ENCODE measurements at places on chromosomes 3 and 15. TPM values are rescaled to one million over a fixed set of nuclear protein-coding genes. Genes with fewer than 3 reads are reported as not detected.

NME9 gene
- polyA plus RNA-seq, result 2.0 TPM

GRCh38 chr3:100205171-100205570 is 55.6 kb upstream of the TBC1D23 start:
- no peak for DNase-seq

RCCD1 gene
- polyA plus RNA-seq, result 16.0 TPM

ITPKA gene
- polyA plus RNA-seq, result 0.42 TPM

LYZL4 gene
- polyA plus RNA-seq, result not detected

GOLGA6D gene
- polyA plus RNA-seq, result not detected

GRCh38 chr3:113719758-113720157 is 23.3 kb upstream of the USF3 start:
- no peak for DNase-seq

GPR62 gene
- 0.36 TPM for polyA plus RNA-seq

SNX22 gene
- 0.83 TPM for polyA plus RNA-seq

GRCh38 chr15:53525894-53526293 is 233.6 kb downstream of the WDR72 start:
- DNase-seq, result no peak

SEMA7A gene
- 5.9 TPM for polyA plus RNA-seq

PRR23E gene
- not detected for polyA plus RNA-seq

- no peak for DNase-seq
Observed at GRCh38 chr3:76352511-76353284, 567.3 kb upstream of the ZNF717 start.

UBR1 gene
- polyA plus RNA-seq, result 22.9 TPM

GRCh38 chr15:79035111-79035601 is 55.4 kb downstream of the RASGRF1 start:
- no peak for DNase-seq

DNA sequence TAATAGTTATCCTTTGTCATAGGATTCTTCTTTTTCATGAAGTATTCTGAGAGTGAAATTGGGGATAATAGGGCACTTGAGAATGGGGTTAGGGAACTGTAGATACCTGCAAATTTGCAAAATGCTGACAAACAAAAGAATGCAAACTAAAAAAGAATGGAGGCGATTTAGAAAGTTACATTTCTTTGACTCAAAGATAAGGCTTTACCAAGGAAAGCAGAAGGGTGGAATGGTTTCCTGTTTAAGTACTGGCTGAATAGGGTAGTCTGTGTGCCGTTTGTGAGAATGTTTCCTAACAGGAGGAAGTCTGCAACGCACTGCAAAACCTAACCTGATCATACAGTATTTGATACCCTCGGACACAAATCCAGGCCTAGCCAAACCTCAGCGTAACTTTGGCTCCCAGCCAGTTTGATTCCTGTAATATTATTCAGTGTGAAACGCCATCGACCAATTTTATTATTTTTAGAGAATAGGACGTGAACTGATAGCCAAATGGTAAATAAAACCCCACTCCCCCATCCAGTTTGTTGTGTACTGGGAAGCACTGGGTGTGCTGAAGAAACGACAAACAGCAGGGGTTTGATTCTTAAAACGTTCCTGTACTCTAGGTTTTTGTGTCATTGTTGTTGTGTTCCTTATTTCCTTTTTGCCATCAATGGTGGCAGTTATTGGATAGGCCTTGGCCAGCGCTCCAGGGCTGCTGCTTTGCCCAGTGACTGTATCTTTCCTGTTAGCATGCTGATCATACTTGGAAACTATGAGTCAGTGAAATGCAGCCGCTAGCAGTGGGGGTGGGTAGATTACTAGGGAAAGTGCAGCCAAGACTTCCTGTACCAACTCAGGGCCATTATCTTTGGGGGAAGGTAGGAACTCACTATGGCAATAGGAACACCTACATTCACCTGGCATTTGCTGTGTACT is 148.0 kb upstream of the TBL1XR1 start:
- DNase-seq, result no peak

ARRDC4 gene
- 37.8 TPM for polyA plus RNA-seq

RBP2 gene
- polyA plus RNA-seq, result 0.18 TPM

Data from right renal cortex interstitium (tissue), 3 donors.